ENCODE measurements at places on chromosomes 6 and 20.

- no peak for DNase-seq
These were observed 241.8 kb upstream of the FOXQ1 start for GRCh38 chr6:1070085-1070521.

- DNase-seq: peak; percentile 2
These were observed 143.5 kb downstream of the ZFP64 start for GRCh38 chr20:52047811-52048764.

GRCh38 chr6:129321303-129321702, 388.7 kb downstream of the ARHGAP18 start:
- DNase-seq: no peak

DNA sequence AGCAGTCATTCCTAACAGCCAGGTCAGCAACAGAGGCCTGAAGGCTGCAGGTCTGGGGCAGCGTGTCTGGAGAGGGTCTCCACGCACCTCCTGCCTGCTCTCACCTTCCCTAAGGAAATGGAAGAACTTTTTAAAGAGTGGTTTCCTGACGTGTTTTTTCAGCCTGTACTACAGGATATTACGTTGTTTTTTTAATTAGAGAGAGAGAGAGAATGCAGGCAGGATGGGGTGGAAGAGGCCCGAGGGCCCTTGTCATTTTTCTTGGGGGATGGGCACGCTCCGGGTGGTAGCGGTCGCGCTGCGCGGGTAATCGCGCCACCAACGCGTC, 2.1 kb downstream of the DLL1 start:
- DNase-seq: no peak

- no peak for DNase-seq
These were observed 34.9 kb upstream of the GTSF1L start for GRCh38 chr20:43761386-43762340.

DNA sequence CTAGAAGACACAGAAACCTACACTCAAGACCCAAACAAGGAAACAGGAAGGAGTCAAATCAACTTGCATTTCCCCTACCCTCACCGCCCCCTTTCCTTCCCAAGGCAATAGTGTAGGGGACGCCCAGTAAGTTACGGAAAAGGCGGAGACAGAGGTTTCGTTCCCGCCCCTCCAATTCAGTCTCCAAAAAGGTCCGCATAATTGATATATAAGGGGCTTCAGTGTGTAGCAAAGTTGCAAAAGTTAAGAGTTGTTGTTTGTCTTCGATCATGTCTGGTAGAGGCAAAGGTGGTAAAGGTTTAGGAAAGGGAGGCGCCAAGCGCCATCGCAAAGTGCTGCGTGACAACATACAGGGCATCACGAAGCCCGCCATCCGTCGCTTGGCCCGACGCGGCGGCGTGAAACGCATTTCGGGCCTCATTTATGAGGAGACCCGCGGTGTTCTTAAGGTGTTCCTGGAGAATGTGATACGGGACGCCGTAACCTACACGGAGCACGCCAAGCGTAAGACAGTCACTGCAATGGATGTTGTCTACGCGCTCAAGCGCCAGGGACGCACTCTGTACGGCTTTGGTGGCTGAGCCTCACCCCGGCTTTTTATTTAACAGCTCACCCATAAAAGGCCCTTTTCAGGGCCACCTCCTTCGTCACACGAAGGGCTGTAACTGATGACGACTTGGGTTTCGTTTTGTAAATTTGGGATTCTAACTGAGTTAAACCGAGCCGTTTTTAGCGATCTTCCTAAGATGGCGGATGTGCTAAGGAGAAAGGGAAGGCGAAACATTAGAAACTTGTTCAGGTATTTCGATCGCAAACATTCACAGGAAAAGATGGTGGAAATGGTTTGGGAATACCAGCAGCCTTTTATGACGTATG, 124.6 kb upstream of the BTN3A2 start:
- DNase-seq: peak; percentile 54

DNA sequence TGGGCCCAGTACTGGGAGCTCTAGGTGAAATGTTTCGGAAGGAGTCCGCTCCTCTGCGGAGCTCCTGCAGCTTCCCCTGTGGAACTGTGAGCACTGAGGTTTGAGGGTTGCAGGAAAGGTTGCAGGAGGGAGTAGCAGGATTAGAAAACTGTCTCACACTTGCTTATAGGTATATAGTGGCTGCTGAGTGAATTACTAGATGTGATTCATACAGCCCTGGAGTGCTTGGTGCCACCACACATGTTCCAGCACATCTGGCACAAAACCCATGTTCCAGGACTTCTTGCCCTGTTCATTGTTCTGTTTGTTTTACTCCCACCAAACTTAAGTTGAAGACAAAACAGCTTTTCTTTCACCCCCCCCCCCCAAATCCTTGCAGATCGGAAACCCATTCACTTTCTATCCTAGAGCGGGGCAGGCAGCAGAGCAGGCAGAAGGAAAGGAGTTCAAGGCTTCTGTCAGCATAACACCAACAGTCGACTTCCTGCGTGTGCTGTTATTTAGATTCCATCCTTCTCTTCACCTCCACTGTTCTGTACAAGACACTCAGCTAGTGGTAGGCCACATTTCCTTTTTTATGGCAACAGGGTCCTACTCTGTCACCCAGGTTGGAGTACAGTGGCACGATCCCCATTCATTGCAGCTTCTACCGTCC, 669 bp upstream of the PEX6 start:
- DNase-seq: no peak

DNA sequence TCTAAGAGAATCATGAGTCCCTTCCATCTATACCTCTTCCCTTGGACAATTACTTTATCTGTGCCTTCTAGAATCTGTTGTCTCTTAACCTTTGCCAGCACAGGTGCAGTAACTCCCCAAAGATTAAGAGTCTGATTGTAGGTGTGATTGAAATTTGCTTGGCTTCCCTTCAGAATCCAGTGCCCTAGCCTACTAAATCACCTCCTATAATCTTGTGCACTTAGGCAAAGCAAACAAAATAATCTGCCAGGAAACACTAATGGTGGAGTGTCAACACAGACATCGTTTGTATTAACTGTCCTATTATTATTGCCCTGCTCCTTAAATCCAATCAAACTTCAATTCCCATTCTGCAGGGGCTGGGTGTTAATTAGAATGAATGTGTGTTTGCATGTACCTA, 28.0 kb downstream of the ID4 start:
- DNase-seq: no peak

DNA sequence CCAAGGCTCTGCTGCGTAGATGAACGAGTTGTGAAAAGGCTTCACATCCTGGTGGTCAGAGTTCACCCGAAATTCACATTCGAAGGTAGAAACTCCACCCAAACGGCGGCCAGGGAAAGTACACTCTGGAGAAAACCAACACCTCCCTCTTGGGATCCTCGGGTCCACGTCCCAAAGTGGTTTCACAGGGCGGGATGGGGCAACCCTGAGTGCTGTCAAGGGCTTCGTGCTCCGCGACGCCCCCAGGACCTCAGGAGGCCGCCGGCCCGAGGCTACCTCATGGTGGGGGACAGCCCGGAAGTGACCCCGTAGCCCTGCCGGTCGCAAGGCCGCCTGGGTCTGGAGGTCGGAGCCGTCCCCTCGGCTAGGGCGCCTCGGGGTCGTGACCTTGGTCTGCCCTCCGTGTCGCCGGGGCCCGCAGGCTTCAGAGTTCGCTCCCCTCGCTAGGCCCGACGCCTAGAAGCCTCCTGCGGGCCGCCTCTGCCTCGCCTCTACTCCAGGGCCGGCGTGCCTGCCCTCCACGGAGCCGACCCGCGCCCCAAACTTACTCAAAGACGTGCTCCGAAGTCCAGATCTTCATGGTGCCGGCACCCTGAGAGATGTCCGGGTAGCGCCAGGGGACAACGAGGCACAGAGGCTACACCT, at the start of gene PRELID3B:
TSS of gene PRELID3B (minus strand) at position 636 of the 645 bp plus-strand sequence. CDS start at position 580, 56 bp downstream.
- DNase-seq: no peak

GRCh38 chr6:108998485-108998884, 96.2 kb downstream of the SESN1 start:
- DNase-seq: no peak

DNA sequence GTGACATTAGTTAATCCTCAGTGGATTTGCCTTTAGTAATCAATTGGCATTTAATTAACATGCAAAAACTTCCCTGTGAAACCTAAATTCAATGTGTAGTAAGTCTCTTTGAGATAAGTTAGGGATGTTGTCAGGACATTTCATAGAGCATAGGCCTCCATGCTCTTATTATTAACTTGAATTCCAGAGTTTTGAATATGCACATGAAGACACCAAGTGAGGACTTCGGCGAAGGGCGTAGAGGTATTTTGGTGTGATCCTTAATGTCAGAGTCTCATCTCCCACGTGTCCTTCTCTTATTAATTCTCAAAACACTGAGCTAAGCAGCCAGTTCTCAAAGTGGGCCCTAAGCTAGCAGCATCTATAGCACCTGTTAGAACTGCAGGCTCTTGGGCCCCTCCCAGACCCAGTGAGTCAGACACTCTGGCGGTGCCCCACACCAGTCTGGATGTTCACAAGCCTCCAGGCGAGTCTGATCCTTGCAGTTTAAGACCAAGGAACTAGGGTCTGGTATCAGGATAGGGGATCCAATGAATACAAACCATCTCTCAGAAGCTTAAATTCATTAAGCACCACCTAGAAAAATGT, 292.1 kb downstream of the QKI start:
- no peak for DNase-seq

- no peak for DNase-seq
These were observed 1.2 kb downstream of the DNMT3B start for GRCh38 chr20:32763202-32764004.

DNA sequence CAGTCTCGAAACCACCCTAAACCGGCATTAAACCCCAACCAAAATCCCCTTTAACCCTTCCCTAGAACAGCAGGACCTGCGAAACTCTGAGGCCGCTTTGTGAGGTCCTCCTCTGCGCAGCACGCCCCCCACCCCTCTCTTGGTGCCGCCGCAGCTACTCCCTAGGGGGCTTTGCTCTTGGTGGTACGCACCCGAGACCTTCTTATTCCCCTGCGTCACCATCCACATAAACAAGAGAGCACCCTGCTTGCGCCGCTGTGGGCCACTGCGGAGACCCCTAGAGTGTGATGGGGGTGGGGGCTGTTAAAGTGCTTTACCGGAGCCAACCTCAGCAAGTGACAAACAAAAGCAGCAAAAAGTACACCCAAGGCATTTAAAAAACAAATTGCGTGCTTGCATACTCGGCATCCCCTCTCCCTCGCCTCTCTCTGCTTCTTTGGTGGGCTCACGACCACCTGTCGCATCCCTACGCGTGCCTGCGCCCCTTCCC, 502 bp upstream of the GNAS start:
- DNase-seq: no peak

DNA sequence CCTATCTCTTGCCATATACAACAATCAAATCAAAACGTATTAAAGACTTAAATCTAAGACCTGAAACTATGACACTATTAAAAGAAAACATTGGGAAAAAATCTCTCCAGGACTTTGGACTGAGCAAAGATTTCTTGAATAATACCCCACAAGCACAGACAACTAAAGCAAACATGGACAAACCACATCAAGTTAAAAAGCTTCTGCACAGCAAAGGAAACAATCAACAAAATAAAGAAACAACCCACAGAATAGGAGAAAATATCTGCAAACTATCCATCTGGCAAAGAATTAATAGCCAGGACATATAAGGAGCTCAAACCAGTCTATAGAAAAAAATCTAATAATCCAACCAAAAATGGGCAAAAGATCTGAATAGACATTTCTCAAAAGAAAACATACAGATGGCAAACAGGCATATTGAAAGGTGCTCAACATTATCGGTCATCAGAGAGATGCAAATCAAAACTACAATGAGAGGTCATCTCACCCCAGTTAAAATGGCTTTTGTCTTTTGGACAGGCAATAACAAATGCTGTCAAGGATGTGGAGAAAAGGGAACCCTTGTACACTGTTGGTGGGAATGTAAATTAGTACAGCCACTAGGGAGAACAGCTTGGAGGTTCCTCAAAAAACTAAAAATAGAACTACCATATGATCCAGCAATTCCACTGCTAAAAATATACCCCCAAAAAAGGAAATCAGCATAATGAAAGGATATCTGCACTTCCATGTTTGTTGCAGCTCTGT, 76.2 kb downstream of the SNX5 start:
- DNase-seq: no peak

- no peak for DNase-seq
These were observed 78.4 kb upstream of the TMEM170B start for GRCh38 chr6:11459079-11459610.

DNA sequence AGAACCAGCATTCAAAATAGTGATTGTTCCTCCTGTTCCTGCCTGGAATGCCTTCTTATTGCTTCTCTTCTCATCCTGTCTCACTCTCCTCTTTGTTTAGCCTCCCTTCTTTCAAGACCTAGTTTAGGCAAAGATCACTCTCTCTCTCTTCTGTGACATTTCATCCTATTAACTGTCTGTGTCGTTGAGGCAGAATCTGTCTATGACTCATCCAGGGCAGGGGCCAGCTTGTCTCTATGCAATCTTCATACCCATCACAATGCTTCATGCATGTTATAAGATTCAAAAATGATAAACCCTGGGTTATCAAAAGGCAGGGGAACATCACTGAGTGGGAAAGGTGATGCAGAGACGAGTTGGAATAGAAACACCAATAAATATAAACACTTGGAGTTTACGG, 32.2 kb upstream of the FOXA2 start:
- DNase-seq: no peak

DNA sequence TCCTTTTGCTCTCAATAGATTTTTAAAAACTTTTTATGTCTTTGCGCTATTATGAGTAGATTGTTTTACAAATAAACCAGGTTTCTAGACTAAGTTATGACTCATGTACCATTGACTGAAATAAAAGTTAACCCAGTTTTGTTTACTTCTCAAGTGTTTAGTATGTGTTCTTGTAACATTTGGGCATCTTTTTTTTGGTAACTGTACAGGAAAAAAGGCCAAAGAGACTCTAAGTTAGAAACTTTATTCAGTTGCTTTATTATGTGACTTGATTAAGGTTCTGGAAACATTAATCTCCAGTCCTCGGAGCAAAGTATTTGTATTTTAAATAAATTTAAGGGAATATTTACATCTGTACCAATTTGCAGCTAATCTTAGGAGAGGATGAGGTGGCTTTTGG, 2.9 kb downstream of the NKAIN2 start:
- DNase-seq: no peak

DNA sequence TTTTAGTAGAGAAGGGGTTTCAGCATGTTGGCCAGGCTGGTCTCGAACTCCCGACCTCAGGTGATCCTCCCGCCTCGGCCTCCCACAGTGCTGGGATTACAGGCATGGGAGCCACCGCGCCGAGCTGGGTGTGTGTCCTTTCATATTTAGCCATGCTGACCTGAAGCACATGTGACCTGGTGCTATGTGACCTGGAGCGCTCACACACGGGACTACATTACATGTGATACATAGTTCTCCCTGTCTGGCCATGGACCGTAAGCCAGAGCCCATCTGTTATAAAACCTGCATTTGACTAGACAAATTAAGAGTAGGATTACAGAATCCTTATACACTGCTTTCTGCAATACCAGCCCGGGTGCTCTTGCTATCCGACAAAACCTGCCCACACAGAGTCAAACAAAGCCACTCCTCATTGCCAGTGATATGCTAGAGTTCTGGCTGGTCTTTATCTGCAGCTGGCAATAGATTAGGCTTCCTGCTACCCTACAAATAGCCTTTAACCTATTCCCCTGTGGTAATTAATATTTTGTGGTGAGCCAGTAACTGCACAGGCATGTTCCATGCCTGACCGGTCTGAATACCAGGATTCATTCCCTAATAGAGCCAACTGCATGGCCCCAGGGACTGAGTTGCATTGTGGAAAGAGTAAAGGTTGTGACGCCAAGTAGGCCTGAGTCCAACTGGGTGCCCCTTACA, 26.3 kb upstream of the FAM50B start:
- no peak for DNase-seq
